LoVo (cell line): ENCODE measurements at places on chromosomes 11 and 22.

- DNase-seq: peak; percentile 12
Observed at GRCh38 chr11:45580399-45580798, 85.0 kb downstream of the CHST1 start.

DNA sequence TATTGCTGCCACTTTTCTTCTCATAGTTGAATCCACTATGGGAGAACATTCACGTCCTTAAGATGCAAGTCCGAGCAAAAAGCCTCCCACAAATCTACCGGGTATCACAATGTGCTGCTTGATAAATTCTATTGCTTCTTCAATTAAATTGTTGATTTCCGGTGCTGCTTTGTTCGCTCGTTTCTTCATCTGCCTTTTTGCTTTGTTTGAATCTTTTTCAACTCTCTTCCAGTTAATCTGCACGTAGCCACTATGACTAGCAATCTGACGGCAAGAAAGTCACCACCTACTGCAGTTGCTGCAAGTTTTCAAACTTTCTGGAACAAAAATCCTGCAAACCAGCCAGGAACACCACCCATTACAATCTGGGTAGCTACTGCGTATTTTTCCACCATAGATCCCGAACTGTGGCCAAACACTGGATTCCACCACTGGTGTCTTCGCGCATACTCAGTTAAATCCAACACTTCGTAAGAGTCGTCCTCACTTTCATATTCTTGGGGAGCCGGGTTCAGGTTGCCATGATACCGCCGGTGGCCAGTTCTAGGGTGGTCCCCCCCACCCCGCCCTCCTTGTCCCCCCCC is 59.1 kb downstream of the CLMP start:
- no peak for DNase-seq

- peak; percentile 9 for DNase-seq
Observed at GRCh38 chr11:78313898-78314297, 103.7 kb downstream of the GAB2 start.

DNA sequence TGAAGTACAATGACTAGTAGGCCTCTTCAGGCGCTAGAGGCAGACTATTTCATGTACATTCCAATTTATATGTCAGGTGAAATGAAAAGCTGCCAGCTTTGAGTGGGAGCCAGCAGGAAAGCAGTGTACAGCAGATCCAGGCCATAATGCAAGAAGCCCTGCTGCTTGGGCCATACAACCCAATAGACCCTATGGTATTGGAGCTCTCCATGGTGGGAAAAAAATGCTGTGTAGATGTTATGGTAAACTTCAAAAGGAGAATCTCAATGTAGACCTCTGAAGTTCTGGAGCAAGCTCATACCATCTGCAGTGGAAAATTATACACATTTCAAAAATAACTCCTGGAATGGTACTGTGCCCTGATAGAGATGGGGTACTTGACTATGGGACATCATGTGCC is 71.5 kb upstream of the CD82 start:
- no peak for DNase-seq

DNA sequence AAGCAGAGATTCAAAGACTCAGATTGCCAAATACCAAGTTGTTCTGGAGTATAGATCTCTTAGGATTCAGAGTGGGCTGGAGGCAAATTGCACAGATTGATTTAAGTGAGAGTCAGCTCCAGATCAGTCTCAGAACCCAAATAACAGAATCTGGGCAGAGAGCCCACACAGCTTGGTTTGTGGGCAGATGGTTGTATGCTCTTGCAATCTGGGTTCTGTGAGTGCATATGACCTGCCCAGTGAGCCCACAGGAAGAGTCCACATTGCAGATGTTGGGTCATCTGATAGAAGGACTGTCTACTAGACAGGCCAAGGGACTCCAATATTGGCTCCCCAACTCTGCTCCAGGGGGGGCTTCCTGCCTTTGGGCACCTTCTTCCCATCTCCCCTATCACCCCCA is 65.9 kb downstream of the ADAMTS15 start:
- DNase-seq: no peak

GRCh38 chr11:107563702-107564101 is 1.8 kb downstream of the ALKBH8 start:
- DNase-seq: peak; percentile 39

DNA sequence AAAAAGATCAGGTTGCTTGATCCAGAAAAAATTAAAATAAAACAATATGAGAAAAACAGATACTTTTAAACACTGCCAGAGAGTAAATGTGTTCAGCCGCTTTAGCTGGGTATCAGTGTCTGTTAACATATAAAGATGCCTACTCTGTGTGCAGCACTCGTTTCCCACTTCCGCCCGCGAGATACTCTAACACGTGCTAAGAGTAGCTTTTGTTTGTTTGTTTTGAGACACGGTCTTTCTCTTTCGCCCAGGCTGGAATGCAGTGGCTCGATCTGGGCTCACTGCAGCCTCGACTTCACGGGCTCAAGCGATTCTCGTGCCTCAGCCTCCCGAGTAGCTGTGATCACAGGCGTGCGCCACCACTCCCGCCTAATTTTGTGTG is 531 bp upstream of the MEN1 start:
- no peak for DNase-seq

GRCh38 chr11:128039140-128040021 is 548.0 kb downstream of the ETS1 start:
- no peak for DNase-seq

DNA sequence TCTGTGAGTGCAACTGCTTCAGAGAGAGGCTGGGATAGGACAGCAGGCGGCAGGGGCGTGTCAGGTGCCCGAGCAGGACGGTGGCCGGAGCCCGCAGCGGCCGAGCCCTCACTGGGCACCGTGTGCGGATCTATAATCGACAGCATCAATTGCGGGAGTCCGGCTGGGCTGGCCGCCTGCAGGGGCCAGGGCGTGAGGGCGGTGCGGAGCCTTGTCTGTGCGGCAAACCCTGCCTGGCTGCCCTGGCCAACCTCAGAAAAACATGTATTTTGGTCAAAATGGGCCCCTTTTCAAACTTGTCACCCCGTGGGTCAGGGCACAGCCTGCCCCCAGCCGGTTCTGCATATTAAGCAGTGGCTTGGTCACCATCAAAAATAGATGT is 91.3 kb upstream of the KCNQ1OT1 start:
- no peak for DNase-seq

- DNase-seq: no peak
Observed at GRCh38 chr22:32527756-32528155, 53.1 kb downstream of the FBXO7 start.

DNA sequence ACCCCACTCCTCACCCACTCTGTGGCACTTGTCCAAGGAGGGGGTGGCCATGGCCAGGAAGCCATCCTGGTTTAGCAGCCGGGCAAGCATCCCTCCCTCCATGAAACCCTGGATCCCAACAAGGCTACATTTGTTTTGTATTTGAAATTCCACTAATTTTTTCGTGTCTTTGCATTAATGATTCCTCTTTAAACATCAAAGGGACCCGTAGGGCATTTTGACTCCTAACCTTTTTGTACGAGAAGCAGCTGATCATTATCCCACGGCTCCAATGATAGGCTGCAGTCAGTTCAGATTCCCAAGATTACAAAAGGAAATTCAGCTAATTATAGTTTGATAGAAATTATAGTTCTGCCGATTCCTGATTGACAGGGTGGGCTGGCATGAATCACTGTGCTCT is 10.7 kb downstream of the MYEOV start:
- no peak for DNase-seq

GRCh38 chr11:8332196-8332595 is 68.5 kb upstream of the LMO1 start:
- DNase-seq: no peak

- DNase-seq: no peak
Observed at GRCh38 chr11:60336767-60337391, 9.8 kb downstream of the MS4A6E start.

DNA sequence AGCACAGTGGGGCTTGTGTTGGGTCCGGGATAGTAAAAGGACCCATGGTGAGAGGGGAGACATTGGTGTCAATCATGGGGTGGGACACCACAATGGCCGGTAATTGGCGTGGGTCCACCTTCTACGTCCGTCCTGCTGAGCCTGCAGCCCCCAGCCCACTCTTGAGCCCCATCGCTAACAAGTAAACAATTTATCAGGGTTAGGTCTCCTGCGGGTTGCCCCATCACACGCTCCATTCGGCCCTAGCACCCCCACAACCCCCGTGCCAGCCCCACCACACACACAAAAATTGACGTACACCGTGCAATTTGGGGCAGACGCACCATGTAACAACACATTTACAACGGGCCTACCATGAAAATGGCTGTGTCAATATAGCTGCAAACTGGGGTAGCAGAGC is 86.5 kb upstream of the HTATIP2 start:
- DNase-seq: no peak

DNA sequence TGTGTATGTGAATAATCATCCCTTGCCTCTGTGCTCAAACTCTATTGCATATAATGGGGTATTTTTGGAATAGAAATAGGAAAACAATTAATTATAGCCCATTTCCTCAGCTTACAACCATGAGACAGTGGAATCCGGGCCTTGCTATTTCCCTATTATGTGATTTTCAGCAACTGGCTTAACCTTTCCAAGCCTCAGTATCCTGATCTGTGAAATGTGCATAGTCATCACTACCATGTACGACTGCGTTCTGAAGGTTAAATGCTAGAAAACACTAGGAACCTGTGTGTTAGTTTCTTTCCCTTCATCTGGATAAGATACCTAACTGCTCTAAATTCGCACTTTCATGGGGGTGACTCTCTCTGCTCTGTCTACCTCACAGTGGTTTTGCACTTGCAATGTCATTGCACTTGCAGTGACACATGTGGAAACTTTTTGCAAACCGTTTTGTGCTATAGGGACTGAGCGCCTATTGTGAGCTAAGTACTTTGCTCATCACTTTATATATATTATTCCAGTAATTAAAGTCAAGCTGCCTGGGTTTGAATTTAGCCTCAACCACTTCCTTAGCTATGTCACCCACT is 48.3 kb downstream of the IRAG1 start:
- no peak for DNase-seq

DNA sequence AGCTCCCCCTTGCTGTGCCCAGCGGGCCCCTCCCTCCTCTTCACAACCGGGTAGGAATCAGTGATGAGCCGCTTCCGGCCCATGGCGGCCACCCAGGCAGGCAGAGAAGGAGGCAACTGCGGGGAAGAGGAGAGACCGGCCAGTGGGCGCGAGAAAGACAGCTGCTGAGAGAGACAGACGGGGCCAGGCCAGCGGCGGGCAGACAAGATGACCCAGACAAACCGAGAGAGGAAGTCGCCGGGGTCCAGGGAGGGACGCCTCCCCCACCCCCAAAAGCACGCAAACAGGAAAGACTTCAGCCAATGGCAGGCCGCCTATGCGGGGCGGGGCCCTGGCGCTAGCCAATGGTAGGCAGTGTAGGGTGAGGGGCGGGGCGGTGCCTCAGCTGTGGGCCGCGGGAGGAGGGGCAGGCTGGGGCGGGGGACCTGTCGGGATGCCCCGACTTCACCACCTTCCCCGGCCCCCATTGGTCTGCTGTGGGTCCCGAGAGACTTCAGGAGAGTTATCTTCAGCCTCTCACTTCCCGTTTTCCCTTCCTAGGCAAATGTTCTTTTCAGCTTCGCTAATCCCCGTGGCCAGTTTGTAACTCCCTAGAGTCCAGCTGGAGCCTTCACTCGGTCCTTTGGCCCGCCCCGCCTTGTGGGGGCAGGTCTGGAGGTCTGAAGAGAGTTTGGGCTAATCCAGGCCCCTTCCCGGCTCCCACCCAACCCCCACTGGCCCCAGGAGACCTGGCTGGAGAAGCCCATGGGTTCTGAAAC is at the start of gene POLD4:
Gene POLD4, minus strand, starts transcription at position 230 of the 758 bp plus-strand sequence. Its CDS starts 147 bp downstream, at position 83.
- DNase-seq: peak; percentile 95

DNA sequence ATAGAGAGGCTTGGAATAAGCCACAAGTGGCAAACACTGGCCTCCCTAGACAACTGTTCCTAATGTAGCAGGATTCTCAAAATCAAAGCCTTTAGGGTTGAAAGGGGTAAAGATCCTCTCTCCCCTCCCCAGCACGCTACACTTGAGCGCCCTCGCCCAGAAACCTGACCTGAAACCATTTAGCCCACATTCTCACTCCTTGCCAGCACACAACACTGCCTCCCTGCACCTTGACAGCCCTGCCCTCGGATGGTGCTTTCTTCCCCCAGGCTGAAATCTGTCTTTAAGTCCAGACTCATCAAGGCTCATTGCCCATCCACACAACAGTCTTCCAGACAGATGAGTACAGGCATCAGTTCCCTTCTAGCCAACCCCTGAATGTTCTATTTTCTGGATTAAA is 26.5 kb downstream of the CWC15 start:
- no peak for DNase-seq

DNA sequence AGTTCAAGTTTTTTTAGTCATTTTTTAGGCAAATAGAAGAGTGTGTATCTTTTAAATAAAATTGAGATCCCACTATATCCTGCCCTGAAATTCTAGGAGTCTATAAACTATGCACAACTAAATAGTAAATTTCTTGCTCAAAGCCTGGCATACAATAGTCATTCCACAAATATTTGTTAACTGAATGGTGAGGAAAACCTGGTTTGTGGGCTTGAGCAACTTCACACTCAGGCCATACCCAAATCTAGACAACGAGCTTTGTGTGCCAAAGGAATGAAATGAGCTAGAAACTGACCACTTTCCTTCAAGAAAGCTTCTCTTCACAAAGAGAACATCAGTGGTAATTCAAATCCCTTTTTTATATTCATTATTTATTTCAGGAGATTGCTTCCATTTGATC is 39.6 kb upstream of the AMOTL1 start:
- DNase-seq: no peak
